ENCODE measurements at places on chromosomes 12 and 14.

- DNase-seq = no peak
These were observed 118.4 kb downstream of the SUDS3 start for GRCh38 chr12:118494776-118495175.

- DNase-seq = no peak
These were observed 44.1 kb upstream of the JDP2 start for GRCh38 chr14:75383721-75384120.

GRCh38 chr14:103456167-103456835 lies 66.3 kb downstream of the CKB start:
- no peak for DNase-seq

DNA sequence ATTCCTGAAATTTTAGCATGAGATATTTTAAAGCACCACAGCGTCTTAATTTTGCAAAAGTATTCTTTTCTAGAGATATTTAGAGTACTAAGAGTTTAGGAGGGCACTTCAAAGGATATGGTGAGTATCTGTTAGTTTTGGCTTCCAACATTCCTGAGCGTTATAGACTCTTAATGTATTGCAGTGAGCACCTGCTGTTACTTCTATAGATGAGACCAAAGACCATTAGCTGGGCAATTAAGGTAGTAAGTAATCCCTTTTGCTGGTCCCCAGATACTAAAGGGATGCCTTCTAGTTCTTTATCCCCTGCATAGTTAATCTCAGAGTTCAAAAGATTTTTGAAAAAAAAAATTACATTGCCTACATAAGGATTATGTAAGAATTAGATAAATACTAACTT lies 975.6 kb downstream of the GALC start:
- DNase-seq = no peak

DNA sequence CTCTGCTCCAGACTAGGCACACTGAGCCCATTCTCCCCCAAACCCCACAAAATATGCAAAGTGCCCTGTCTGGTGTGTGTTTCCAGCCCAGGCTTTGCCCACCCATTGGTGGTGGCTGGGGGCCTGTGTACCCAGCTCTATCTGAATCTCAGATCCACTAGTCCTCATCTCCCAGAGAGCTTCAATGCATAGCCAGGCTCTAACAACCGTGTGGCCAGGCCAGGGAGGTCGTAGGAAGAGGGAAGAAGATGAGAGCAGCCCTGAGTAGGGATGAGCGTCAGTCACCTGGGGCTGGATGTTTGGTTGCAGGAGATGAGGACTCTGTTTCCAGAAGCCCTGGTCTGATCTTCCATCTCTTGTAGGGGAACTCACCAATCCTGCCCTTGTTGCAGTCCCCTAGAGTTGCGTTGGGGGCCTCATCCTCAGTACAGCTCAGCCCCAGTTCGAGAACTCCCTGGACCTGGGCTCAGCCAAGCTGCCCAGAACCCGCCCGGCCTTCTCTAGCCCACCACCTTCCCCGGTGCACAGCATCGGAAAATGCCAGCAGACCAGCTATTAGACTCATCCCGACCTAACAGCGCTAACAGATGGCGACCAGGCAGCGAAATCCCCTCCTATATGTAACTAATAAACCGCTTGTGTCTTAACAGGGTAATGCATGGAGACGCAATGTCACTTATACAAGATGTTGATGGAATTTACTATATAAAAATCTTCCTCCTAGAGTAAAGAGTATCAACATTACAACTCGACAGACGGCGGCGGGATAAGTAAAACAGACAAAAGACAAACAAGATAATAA lies 3.2 kb upstream of the LHX5 start:
- no peak for DNase-seq

- DNase-seq = no peak
These were observed 200.6 kb downstream of the AEBP2 start for GRCh38 chr12:19639781-19640415.

- DNase-seq = no peak
These were observed 308.5 kb upstream of the TBX3 start for GRCh38 chr12:114992443-114992842.

DNA sequence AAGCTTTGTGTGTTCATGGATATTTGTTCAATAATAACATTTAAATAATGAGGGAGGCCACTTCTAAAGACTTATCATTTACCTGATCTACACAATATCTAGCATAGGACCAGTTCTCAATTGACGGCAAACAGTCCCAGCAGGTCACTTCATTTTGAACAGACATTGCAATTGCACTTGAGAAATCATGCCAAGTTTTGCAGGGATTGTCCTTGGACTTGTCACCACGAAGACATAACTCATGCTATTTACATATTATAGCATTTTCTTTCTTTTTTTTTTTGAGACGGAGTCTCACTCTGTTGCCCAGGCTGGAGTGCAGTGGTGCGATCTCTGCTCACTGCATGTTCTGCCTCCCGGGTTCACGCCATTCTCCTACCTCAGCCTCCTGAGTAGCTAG lies 34.5 kb upstream of the BICD1 start:
- DNase-seq = no peak

DNA sequence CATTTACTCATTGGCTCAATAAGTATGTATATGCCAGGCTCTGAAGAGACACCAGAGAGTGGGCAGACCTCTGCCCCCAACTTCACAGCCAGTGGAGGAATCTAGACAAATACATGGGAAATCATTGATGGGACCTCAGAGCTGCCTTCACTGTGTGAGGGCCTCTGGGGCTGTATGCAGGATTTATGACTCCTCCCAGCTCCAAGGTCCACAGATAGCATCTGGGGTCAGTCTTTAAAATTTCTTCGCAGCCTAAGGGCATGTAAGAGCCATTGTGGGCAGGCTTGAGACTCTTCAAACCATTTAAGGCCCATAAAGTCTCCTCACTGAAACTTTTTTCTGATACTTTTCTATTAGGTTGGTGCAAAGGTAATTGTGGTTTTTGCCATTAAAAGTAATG lies 125.5 kb downstream of the SPTSSA start:
- DNase-seq = no peak

DNA sequence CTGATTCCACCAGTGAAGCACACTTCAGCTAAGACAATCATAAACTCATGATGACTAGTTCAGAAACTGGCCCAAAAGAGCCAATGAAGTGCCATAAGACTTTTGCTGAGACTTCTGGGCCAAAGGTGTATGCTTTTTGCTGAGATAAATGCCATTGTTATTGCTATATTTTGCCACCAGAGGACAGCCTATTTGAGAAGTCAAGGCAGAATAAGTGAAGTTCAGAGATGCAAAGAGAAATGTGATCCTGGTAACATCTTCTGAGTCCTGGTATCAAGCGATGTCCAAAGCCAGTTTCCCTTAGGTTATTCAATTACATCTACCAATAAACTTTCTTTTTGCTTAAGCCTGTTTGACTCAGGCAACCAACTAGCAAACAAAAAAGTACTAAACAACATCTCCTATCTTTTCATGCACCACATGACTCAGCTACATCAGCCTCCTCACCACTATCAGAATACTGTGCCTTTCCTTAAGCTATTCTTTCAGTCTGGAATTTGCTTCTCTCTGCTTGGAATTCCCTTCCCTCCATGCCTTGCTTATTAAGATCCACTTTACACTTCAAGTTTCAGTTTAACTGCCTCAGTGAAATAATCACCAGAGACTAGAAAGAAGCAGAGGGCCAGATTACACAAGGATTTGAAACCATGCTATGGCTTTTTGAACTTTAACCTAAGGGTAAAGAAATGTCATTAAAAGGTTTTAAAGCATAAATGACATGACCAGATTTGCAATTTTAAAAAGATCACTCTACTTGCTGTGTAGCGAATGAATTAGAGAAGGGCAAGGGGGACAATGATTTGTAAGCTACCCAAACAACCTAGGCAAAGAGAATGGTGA lies 14.0 kb downstream of the CRY1 start:
- no peak for DNase-seq

- no peak for DNase-seq
These were observed 96.2 kb downstream of the SEC23A start for GRCh38 chr14:39006721-39007410.

- DNase-seq = no peak
These were observed 58.3 kb downstream of the SLC8A3 start for GRCh38 chr14:70130482-70130881.

- DNase-seq = no peak
These were observed 8.0 kb downstream of the KRT2 start for GRCh38 chr12:52644078-52644415.

DNA sequence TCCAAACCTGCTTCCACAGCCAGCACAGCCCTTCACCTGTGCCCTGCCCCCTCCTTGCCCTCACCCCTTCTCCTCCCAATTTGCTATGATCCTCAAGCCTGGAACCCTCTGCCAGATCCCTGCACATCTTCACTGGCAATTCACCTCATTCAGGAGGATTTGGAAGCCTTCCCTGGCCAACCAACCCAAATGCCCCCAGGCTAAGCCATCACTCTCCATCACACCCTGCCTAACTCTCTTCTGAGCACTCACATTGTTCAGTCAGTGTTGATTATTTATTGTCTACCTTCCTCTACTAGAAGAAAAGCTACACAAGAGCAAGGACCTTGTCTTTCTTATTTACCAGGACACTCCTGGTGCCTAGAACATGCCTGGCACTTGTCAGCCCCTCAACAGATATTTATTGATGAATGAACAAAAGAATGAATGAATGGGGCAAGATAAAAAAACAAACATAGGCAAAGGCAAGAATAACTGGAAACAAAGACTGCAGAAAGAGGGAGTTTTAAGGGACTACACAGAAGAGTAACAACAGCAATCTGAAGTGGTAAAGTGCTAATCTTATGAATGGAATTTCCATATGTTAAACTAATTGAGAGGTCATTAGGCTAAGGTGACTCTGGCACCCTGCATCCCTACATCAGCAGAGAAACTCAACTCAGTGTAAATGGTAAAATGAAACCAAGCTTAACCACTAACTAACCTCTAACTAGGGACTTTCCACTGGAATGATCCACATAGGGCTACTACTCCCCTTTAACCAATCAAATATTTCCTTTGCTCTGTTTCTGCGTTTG lies 33.4 kb downstream of the TMTC1 start:
- no peak for DNase-seq

DNA sequence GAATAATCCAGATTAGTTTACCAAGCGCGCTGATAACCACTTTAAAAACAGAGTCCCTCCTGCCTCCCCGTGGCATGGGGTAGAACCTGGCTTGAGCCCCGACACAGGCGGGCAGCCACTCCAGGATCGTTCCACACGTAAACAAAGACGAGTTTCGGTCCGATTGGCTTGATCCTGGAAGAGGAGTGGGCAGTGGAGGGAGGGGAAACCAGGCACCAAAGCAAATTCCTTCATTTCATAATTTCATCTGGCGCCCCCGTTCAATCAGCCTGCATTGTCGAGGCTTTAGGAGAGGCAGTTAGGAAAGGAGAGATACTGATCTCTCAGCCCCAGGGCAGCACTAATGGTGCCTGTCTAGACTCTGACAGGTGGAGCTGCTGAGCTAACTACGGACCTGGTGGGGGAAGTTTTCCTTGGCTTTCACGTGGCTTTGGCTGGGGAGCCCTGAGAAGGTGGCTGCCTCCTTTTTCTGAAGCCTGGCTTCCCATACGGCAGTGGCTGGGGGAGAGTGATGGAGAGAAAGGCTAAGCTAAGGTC lies 751 bp upstream of the GPRC5A start:
- peak; percentile 6 for DNase-seq

- DNase-seq = no peak
These were observed 200.5 kb upstream of the OR4E1 start for GRCh38 chr14:21874167-21874566.

Data from stimulated activated CD4-positive, alpha-beta T cell treated with anti-CD3 and anti-CD28 coated beads, TNF-alpha, amount 100 ng/mL, for 4 hours (primary cell).